ENCODE measurements at places on chromosomes 5 and 9.

DNA sequence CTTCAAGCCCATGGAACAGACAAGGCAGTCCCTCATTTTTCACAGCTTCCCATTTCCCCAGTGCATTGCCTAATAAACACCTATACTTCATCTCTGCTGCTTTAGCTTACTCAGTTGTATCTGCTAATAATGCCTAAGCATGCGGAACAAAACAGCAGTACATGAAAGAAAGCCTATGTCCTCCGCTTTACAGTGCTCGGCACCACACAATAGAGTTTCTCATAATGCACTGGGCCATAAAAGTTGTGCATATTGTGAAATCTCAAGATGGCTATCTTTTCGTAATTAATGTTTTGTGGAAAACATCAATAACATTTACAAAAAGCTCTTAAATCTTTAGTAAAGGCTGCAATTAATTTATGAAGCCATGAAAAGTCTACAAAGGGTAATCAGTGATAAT, 69.3 kb downstream of the DENND1A start:
- ATAC-seq: no peak

DNA sequence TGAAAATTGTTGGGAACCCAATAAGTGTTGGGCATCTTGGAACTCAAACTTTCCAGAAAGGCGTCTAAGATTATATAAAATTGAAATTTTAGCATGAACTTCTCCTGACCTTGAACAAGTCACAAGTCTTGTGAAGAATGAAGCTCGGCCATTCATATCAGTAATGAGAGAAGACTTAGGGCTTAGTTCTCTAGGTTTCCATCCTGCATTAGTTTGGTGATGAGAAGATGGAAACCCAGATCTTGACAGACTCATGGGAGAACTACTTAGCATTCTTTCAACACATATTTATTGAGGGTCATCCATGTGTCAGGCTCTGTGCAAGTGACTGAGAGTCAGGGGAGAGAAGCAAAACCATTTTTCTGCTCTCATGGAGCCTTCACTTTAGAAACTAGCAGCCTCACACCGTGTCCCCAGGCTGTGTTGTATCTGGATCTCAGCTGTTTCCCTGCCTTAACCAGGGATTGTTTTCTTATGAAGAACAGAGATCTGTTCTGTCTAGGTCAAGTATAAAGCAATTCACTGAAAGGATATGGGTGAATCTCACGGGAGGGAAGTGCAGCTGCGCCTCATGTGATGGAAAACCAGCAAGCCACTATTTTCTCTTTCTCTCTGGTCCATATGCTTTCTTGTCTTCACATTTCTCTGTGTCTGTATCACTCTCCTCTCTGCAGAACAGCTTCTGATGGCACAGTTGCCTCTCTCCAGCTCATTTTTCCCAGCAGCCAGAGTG, 3.4 kb downstream of the GARNL3 start:
- ATAC-seq: no peak

GRCh38 chr5:123299136-123299535, 124.1 kb downstream of the CEP120 start:
- no peak for ATAC-seq

DNA sequence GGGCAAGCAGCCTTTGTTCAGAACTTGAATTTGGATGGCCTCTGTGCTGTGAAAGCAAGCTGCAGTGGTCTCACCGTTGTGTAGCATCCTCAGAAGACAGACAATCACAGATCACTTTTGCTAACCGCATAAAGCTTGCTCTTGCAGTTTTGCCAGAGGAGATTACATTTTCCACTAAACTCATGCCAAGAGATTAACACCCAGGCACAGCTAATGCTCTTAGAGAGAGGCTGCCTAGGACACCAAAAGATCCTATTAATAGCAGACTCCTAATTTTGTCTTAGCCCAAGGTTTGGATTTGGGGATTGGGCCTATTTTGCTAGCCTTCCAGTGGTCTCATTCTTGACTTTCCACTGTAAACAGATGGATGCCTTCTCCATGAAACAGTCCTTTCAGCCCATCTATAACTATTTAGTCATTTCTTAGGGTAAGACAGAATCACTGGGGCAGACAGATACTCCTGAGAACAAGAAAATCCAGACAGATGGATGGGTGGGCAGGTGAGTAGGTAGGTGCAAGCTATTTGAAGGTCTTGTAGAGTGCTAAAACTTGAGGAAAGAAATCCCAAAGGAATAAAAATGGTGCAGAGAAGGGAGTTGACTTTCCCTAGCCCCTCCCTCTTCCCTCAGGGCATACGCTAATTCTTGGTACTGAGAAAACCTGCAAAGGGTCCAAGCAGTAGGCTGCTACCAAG, 506.2 kb downstream of the SPOCK1 start:
- no peak for ATAC-seq

- no peak for ATAC-seq
These were observed 20.8 kb downstream of the CPLX2 start for GRCh38 chr5:175892015-175892800.

All from gastroesophageal sphincter (tissue), 4 donors.